ENCODE measurements at places on chromosomes 11 and 22. TPM values are rescaled to one million over a fixed set of nuclear protein-coding genes. Genes with fewer than 3 reads are reported as not detected.

DNA sequence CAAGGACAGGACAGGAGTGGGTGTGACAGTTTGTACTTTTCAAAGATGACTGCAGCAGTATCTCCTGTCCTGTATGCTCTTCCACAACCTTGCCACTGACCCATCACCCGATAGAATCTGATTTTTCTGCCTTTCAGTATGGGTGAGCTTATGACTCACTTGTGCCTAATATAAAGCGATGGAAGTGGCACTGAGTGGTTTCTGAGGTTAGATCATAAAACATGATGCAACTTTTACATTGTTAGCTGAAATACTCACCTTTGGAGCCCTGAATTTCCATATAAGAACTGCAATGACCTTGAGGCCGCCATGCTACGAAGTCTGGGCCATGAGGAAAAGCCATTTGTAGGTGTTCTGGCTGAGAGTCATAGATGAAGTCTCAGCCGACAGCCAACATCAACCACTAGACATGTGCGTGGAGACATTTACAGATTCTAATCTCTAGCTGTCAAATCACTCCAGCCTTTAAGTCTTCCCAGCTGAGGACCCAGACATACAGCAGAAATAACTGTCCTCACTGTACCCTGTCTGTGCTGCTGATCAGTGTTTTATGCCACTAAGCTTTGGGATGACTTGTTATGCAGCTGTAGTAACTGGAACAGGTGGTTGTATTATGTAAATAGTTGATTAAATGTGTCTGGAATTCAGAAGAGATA, 105.9 kb upstream of the ARHGAP20 start:
- DNase-seq = no peak

GRCh38 chr11:19493446-19494213, 219.0 kb upstream of the NAV2 start:
- no peak for DNase-seq

- no peak for DNase-seq
Observed at GRCh38 chr22:43479962-43480361, 68.1 kb downstream of the MPPED1 start.

- DNase-seq = no peak
Observed at GRCh38 chr11:58127350-58127749, 2.0 kb upstream of the OR9I1 start.

DNA sequence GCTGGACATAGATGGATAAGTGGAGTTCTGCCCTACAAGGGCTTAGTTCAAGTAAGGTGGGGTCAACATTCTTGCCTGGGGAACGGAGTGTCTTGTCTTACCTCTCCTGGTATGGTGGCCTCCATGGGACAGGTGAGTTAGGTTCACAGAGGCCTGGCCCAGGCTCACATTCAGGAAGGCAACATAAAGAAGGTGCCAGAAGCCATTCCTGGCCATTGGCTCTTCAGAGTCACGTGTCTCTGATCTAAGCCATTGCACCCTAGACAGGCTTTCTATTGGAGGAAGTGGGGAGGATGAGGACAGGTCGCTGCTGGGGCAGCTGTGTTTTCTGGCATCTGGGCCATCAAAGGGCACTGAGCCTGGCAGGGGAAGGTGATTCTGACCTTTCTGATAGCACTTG, 14.8 kb downstream of the LMO2 start:
- DNase-seq = no peak

DNA sequence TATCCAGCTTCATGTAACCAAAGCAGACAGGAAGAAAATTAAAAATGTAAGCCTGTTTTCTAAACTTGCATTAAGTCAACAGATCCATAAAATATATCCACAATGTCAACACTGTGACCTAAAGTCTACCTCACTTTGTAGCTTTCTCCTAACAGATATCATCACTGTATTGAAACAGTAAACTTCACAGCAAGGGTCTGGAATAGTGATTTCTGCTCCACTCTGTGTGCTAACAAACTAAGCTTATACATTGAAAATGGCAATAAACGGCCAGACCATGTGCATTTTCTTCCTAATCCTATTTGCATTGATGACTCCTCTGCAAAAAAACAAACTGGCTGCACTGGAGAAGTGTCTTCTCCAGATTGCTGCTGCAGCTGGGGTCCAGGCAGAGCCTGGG, 26.8 kb downstream of the CADM1 start:
- DNase-seq = no peak

Gene ACRV1
- total RNA-seq = not detected

Gene MAML2
- 18.7 TPM for total RNA-seq

Gene RNF169
- total RNA-seq = 23.6 TPM
